ENCODE measurements at places on chromosomes 1 and 21.

DNA sequence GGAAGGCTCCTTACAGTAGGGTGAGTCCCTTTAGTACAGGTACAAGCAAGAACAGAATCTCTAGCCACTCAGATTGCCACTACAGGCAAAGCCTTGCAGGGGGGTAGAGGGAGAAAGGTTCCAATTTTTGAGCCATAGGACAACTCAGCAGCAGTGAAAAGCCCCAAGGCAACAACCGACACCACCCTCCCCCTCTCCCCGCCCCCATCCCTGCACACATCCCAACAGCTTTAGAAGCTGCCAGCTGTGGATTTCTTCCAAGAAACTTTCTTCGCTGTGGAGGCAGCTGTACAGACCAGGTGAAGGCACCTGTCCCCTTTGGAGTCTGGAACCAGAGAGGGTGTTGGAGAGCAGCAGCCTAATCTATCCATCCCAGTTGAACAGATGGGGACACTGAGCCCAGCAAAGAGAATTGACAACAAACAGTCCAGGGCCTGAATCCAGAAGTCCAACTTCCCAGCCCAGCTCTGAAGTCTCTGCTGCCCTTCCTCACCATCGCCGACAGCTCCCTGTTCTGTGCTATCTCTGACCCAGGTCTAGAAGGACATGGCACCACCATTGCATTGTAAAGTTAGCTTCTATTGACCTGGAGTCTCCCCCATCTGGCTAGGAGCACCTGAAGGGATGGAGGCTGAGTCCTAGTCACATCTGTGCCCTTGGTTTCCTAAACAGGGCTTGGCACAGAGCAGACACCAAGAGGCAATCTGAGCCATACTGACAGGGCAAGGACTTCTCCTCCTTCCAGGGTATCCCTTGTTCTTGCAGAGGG is 2.2 kb downstream of the TENT5B start:
- no peak for DNase-seq

DNA sequence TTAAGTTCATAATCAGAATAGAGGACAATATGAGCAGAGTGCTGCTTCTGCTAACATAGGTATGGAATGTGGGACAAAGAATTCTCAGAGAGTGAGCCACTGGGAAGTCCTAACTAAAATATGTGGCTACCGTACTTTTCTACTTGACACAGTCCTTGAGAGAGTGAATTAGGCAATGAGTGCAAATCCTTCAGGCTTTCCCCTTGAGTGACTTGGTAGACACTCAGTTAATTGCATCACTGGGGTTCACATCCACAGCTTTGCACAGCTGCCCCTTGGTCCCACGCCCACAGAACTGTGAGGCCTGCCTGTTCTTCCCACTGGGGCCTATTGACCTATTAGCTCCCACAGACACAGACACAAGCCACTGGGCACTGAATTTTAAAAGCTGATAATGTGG is 40.5 kb upstream of the PAXBP1 start:
- no peak for DNase-seq

DNA sequence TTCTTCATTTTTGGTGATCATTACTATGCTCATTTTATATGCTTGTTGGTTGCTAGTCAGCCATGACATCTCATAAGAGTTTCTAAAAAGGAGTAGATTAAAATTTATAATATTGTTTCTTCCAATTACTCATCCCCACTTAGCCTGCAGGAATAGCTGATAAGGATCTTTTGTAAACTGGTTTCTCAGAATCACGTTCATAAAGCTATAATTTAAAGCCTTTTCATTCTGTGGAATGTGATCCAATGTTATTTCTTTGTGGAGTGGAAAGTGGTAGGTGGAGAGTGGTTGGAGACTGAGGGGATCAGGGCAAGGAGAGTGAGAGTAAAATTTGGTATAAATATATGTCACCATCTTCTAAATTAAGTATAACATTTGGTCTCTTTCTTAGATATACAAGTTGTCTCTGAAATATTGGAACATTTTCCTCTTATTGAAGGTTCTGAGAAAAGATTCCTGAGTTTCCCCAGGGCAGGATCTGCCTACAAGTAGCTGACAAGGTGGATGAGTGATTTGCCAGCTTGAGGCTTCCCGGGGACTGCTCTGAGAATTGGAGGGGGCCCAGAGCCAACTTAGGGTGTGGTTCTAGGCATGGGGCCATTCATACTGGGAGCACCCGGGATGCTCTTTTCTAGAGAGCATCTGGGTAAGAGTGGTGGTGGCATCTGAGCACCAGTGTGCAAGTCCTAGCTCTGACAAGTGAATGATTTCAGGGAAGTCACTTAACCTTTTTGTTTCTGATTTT is 116.4 kb downstream of the TBX19 start:
- DNase-seq = no peak

- DNase-seq = no peak
Measured at GRCh38 chr1:17846341-17846740, 91.2 kb downstream of the ACTL8 start.

DNA sequence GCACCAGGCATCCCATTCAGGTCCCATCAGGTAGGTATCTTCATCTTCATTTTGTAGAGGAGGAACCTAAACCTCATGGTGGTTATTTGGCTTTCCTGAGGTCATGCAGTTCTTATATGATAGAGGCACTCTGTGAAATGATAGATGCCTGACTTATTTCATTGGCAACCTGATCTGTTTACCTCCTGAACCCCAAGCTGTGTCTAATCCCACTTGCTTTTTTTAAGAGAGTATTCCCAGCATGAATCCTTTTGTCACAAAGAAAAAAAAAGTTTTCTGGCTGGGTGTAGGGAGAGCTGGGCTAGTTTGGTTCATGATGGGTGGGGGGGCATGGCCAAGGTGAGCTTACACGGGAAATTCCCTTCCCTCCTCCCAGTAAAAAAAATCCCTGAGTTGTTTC is 154.2 kb downstream of the TENT5C start:
- DNase-seq = no peak

DNA sequence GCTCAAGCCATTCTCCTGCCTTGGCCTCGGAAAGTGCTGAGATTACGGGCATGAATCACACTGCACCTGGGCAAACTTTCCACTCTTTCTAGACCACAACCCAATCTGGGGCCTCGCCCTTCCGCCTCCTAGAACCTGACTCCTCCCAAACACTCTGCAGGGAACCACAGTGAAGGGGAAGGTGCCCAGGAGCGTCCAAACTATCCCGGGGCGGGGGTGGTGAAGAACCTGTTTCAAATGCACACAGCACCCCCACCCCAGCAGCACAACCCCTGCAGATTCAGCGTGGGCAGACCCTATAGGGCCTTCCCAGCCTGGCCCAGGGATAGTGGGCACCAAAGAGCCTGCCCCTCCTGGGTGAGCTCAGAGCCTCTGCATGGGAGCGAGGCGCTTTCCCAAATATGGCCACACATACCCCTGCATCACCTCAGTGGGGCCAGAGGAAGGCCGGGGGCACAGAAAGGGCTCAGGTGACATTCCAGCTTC is 86.9 kb downstream of the STUM start:
- no peak for DNase-seq

DNA sequence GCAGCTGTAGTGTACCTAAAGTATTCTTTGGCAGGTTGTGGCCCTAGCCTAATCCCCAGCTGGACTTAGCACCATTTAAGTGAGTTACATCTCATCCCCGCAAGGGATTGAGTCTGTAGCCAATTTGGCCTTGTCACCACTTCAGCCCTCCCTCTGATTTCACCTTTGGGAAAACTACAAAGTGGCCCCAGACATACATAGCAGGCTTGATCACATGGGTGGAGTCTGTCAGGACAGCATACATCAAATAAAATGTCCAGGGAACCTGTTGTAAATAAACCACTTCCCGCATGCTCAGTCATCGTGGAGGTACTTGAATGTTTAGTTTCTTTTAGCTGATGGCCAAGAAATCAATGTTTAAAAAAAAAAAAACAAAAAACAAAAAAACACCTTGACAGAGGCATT is 142.5 kb downstream of the DHRS3 start:
- no peak for DNase-seq

Measured in CMK (cell line).